Articular chondrocyte of knee joint (primary cell): ENCODE measurements at places on chromosomes 11 and 22. TPM values are rescaled to one million over a fixed set of nuclear protein-coding genes. Genes with fewer than 3 reads are reported as not detected.

DERL3 gene
- total RNA-seq: 0.43 and 0.65 TPM in 2 replicates

SCN3B gene
- 0.11 and 0.13 TPM in 2 replicates for total RNA-seq

WEE1 gene
- total RNA-seq: 35.7 and 74.5 TPM in 2 replicates

MRGPRF gene
- total RNA-seq: 26.2 and 43.4 TPM in 2 replicates

STARD10 gene
- total RNA-seq: 19.2 and 20.5 TPM in 2 replicates

TNRC6B gene
- 41.3 and 45.1 TPM in 2 replicates for total RNA-seq

UBQLN3 gene
- total RNA-seq: 0.11 and 0.13 TPM in 2 replicates

PKDREJ gene
- total RNA-seq: under 0.01 and 0.11 TPM in 2 replicates

P2RY6 gene
- total RNA-seq: 12.2 and 17.6 TPM in 2 replicates

OR8D1 gene
- total RNA-seq: not detected in 2 replicates

CACNA1I gene
- under 0.01 TPM in 2 replicates for total RNA-seq

DRD2 gene
- 0.11 TPM in 1 of 2 replicates, not detected in the other for total RNA-seq

OR4D5 gene
- total RNA-seq: not detected in 2 replicates

MYOD1 gene
- not detected in 2 replicates for total RNA-seq

KRTAP5-8 gene
- 0.22 and 0.26 TPM in 2 replicates for total RNA-seq

JAM3 gene
- 63.5 and 72.7 TPM in 2 replicates for total RNA-seq
